ENCODE measurements at places on chromosomes 7 and 10. TPM values are rescaled to one million over a fixed set of nuclear protein-coding genes. Genes with fewer than 3 reads are reported as not detected.

DNA sequence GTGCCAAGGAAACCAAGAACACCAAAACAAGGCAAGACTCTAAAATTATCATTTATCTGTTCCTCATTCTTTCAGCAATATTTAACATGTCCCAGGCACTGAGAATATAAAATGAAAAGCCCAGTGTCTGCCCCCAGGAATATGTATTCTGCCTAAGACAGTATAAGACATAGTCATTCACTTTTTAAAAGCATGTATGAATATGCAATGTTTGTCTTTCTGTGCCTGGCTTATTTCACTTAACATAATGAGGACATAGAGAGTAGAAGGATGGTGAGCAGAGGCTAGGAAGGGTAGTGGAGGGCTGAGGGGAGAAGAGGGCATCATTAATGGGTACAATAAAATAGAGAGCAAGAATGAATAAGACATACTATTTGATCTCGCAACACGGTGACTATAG lies 44.6 kb upstream of the BET1 start:
- no peak for DNase-seq

GRCh38 chr10:112792487-112793201 lies 157.4 kb upstream of the TCF7L2 start:
- DNase-seq = peak; percentile 65

- no peak for DNase-seq
Observed at GRCh38 chr10:114387784-114388183, 16.5 kb downstream of the AFAP1L2 start.

- no peak for DNase-seq
Observed at GRCh38 chr7:155798673-155799439, 13.4 kb downstream of the SHH start.

KAZALD1 gene
- total RNA-seq = 17.6 TPM

- DNase-seq = no peak
Observed at GRCh38 chr10:116699049-116699448, 43.3 kb downstream of the HSPA12A start.
